ENCODE measurements at places on chromosomes 3 and 15.

DNA sequence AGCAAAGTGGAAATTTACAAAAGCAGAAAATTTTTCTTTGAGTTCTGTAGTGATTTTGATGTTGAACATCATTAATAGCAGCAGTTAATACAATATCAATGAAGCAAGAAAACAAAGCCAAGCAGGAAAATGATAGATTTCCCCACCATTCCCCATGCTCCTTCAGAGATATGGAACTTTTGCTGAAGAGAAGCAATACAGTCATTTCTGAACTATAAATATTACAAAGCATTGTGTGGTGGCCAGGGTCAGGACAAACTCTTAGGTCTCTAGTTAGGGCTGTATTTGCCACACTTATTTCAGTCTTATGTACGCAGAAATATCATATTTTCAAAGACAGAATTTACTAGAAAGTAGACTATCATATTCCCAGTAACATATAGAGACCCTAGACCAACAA, 88.8 kb upstream of the P3H2 start:
- DNase-seq = no peak

GRCh38 chr3:149487598-149488197, 13.2 kb downstream of the TM4SF4 start:
- DNase-seq = no peak

GRCh38 chr3:195763843-195764825, 43.4 kb downstream of the MUC20 start:
- no peak for DNase-seq

DNA sequence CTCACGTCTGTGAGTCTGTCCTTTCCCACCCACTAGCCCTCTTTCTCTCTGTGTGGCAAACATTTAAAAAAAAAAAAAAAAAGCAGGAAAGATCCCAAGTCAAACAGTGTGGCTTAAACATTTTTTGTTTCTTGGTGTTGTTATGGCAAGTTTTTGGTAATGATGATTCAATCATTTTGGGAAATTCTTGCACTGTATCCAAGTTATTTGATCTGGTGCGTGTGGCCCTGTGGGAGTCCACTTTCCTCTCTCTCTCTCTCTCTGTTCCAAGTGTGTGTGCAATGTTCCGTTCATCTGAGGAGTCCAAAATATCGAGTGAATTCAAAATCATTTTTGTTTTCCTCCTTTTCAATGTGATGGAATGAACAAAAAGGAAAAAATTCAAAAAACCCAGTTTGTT, 97.7 kb downstream of the GAP43 start:
- DNase-seq = no peak

GRCh38 chr3:193400304-193400703, 21.8 kb upstream of the ATP13A5 start:
- DNase-seq = no peak

- no peak for DNase-seq
Measured at GRCh38 chr3:121914081-121914998, 20.1 kb downstream of the SLC15A2 start.

DNA sequence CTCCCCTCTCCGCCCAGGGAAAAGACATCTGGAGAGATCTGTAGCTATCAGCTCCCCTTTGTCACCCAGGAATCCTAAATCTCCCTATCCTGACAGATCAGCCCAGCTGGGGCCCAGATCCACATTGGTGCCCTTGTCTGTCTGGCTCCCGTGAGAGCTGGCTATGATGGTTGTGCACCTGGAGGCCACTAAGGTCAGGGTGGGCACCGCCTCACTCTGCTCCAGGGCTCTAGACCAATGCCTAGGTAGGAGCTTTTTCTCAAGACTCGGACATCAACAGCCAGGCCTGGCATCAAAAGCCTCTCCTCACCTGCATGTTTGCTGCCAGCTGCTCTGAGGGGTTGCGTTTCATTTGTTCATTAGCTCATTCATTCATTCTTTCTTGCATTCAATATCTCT, 142.7 kb downstream of the SMAD6 start:
- DNase-seq = no peak

GRCh38 chr3:132874701-132875100, 152.5 kb upstream of the NPHP3 start:
- no peak for DNase-seq
